Omental fat pad (tissue), 4 donors: ENCODE measurements at places on chromosomes 4 and X.

GRCh38 chr4:158721680-158722079, 1.5 kb downstream of the PPID start:
- DNase-seq = no peak

GRCh38 chrX:152642931-152643564, 5.4 kb downstream of the GABRQ start:
- no peak for DNase-seq

- DNase-seq = no peak
These were observed 86.6 kb upstream of the IQCM start for GRCh38 chr4:149902242-149902641.

GRCh38 chr4:141922236-141922635, 285.9 kb downstream of the IL15 start:
- no peak for DNase-seq

GRCh38 chr4:10962246-10962645, 277.7 kb upstream of the CLNK start:
- DNase-seq = no peak

DNA sequence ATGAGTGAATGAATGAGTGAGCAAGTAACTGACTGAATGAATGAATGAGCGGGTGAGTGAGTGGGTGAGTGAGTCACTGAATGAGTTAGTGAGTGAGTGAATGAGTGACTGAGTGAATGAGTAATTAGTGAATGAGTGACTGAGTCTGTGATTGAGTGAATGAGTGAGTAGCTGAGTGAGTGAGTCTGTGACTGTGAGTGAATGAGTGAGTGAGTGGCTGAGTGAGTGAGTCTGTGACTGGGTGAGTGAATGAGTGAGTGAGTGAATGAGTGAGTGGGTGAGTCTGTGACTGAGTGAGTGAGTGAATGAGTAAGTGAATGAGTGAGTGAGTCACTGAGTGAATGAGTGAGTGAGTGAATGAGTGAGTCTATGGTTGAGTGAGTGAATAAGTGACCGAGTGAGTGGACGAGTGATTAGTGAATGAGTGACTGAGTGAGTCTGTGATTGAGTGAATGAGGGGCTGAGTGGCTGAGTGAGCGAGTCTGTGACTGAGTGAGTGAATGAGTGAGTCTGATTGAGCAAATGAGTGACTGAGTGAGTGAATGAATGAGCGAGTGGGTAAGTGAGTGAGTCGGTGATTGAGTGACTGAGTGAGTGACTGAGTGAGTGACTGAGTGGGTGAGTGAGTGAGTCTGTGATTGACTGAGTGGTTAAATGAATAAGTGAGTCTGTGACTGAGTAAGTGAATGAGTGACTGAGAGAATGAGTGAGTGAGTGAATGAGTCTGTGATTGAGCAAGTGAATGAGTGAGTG, 223.0 kb upstream of the PSAPL1 start:
- no peak for DNase-seq

DNA sequence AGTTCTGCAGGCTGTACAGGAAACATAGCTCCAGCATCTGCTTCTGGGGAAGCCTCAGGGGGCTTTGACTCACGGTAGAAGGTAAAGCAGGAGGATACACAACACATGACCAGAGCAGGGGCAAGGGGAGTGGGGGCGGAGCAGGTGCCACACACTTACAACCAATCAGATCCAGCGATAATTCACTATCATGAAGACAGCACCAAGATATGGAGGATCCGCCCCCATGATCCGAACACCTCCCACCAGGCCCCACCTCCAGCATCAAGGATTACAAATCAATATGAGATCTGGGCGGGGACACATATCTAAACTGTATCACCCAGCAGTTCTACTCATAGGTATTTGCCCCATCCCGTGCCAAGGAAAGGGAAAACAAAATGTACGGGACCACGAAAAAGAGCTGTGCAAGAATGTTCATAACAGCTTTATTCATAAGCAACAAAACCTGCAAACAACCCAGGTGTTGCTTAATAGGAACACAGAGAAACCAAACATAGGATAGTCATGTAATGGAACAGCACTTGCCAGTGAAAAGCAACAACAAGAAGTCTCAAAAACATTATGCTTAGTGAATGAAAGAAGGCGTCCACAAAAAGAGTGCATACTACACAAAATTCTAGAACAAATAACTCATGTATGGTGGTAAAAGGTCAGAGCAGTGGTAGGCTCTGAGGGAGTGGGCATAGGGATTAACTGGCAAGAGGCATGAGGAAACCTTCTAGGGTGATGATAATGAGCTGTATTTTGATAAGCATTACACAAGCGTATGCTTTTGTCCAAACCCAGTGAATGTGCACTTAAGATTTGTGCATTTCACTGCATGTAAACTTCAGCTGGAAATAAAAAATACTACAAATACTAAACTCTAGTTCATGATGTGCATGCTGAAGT, 130.9 kb upstream of the FAM9B start:
- no peak for DNase-seq

GRCh38 chrX:10903523-10903922, 207.6 kb upstream of the HCCS start:
- DNase-seq = no peak

GRCh38 chr4:7747566-7747965, 192.1 kb downstream of the AFAP1 start:
- DNase-seq = no peak

DNA sequence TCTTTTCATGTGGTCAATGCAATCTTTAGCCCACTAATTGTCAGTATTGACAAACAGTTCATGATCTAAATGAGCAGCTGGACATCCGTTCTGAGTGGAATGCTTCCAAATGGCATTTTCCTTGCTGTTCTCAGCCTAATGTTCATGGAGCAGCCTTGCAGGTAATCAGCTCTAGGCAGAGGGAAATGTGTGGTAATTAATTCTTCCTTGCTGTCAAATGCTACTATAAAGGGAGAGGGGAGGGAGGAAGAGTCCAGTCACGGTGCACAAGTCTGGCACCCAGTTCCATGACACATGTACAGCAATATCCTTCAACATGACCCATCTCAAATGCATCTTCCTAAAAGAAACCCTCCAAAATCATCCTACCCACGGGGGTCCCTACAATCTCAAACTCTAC, 88.5 kb downstream of the LDB2 start:
- DNase-seq = no peak
